ENCODE measurements at places on chromosomes 12 and 14.

- no peak for DNase-seq
Observed at GRCh38 chr12:131600160-131600532, 110.7 kb upstream of the SFSWAP start.

DNA sequence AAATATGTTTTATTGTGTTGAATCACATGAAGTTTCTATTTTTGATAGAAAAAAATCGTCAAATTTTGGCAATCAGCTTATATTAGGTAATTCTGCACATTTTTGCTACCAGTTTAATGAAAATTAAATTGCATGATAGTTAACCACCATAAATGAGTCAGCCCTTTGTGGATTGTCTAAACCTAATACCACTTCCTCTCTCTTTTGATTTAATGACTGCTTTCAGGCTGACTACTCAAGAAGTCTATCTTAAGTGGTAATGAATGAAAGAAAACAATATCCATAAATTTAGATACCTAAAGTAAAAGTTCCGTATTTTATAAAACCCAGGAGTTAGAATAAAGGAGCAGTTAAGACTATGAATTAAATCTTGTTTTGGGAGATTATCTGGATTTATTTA lies 450.5 kb downstream of the TMEM117 start:
- DNase-seq: no peak

GRCh38 chr12:91663744-91664143 lies 481.1 kb upstream of the DCN start:
- no peak for DNase-seq

- no peak for DNase-seq
Observed at GRCh38 chr14:50425816-50426215, 29.1 kb upstream of the CDKL1 start.

- peak; percentile 65 for DNase-seq
Observed at GRCh38 chr12:48988030-48988649, 10.0 kb downstream of the WNT1 start.

- no peak for DNase-seq
Observed at GRCh38 chr14:23831596-23831995, 122.0 kb upstream of the DHRS4 start.

DNA sequence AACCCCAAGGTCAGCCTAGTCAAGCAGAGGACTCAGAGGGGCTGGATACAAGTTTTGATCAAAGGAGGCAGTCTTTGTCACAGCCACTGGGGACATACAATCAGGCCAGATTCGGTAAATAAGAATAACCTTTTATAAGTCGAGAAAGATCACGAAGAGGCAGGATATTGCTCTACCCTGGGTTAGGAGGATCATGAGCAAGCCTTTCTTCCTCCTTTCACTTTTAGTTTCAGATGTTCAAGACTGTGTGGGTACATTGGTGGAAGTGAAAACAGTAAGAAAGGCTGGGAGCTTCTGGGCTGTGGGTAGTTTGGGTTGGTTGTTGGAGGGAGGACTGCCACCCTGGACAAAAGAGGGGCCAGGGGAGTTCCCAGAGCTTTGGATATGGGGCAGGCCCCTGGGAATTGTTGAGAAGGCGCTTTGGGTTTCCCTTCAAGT lies 127.7 kb downstream of the SNAPC1 start:
- DNase-seq: no peak

DNA sequence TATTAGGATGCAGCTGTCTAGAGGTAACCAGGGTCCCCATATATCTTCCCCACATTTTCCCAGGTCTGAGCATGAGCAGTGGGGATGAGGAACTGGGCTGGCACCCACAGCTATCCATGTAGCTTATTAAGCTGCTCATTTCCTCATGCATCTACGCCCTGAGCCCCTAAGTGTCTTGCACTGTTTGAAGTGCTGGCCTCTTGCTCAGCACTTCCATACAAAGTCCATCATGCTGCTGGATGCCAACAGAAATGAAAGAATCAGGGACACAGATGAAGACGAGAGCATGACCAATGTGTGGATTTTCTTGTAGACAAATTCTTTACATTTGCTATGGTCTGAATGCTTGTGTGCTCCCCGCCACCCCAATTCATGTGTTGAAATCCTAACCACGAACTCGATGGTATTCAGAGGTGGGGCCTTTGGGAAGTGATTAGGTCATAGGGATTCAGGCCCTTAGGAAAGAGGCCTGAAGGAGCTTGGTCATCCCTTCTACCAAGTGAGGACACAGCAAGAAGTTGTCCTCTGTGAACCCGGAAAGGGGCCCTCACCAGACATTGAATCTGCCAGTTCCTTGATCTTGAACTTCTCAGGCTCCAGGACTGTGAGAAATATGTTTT lies 54.5 kb downstream of the C12orf75 start:
- DNase-seq: no peak

DNA sequence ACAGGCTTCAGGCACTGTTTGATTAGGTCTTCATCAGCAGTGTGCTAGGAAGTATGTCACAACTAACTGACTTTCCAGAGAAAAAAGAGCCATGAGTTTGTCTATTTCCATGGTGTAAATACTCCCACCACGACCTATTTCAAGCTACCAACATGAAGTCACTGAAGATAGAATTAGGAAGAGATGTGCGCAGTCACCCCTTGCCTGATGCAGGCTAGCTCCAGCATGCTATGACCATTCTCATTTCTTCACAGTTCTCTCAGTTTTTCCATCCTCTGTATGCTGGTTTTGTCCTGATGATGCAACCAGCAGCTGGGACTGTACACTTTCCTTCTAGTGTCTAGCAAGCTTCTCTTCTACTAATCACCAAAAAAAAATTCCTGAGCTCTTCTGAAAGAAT lies 191.6 kb upstream of the NUDT4 start:
- no peak for DNase-seq

- no peak for DNase-seq
Observed at GRCh38 chr12:121537814-121538698, 42.8 kb downstream of the KDM2B start.

DNA sequence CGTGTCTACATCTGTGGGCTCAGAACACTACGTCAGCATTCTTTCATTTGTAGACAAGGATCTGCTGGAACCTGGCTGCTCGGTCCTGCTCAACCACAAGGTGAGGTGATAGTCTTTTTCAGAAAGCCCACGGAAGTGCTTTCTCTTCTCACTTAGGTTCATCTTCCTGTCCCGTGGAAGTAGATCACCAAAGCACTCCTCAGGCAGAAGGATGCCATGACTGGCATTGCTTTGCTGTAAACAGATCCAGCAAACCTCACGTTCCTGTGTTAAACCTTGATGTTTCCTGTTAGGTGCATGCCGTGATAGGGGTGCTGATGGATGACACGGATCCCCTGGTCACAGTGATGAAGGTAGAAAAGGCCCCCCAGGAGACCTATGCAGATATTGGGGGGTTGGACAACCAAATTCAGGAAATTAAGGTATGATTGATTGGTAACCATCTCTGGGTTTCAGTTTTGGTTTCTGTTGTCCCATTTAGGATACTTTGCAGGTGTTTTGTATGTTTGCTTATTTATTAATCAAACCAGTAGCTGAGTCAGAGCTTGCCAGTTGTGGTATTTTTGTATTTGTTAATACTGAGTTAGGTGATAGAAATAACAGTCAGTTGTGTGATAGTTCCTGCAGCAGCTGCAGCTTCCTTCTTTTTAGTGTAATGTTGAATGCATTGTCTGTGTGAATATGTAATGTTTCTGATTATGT lies 7.5 kb downstream of the PSMC1 start:
- no peak for DNase-seq

DNA sequence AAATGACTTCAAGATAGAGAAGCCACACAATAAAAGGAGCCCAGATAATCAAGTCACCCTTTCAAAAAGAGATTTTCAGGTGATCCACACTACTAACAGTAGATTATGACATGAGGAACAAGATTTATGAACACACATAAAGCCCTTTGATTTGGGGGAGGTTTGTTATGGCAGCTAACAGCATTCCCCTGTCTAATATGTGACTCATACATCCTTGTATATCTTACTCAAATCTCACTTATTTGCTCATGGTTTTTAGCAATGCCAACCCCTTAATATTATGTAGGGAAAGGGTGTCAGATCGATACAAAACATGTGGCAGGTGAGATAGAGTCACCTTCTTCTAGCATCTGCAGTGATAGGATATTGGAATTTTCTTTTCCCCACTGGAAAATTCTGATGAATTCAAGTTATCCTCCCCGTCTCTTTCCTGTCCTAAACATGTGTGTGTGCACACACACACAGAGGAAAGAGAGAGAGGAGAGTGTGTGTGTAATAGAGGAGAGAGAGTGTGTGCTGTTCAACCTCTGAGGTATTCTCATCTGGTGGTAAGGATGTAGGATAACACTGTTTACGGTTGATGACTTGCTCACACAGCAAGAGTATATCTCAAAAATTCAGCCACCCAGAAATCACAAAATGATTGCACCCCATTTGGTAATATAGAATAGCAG lies 319.9 kb downstream of the KCNC2 start:
- no peak for DNase-seq
